ENCODE measurements at places on chromosomes 1 and 21. TPM values are rescaled to one million over a fixed set of nuclear protein-coding genes. Genes with fewer than 3 reads are reported as not detected.

DMBX1 gene
- not detected for polyA plus RNA-seq

CDK18 gene
- 0.36 TPM for polyA plus RNA-seq

LMX1A gene
- not detected for polyA plus RNA-seq

MEX3A gene
- polyA plus RNA-seq, result 14.6 TPM

F5 gene
- polyA plus RNA-seq, result not detected

ADGRB2 gene
- polyA plus RNA-seq, result 7.2 TPM
